Stimulated activated CD8-positive, alpha-beta memory T cell treated with anti-CD3 and anti-CD28 coated beads, Interleukin-15, amount 100 ng/mL, for 48 hours (primary cell): ENCODE measurements at places on chromosomes 11 and 22.
A peak's percentile ranks its signal among the peaks of the same experiment; 100 is the strongest.

DNA sequence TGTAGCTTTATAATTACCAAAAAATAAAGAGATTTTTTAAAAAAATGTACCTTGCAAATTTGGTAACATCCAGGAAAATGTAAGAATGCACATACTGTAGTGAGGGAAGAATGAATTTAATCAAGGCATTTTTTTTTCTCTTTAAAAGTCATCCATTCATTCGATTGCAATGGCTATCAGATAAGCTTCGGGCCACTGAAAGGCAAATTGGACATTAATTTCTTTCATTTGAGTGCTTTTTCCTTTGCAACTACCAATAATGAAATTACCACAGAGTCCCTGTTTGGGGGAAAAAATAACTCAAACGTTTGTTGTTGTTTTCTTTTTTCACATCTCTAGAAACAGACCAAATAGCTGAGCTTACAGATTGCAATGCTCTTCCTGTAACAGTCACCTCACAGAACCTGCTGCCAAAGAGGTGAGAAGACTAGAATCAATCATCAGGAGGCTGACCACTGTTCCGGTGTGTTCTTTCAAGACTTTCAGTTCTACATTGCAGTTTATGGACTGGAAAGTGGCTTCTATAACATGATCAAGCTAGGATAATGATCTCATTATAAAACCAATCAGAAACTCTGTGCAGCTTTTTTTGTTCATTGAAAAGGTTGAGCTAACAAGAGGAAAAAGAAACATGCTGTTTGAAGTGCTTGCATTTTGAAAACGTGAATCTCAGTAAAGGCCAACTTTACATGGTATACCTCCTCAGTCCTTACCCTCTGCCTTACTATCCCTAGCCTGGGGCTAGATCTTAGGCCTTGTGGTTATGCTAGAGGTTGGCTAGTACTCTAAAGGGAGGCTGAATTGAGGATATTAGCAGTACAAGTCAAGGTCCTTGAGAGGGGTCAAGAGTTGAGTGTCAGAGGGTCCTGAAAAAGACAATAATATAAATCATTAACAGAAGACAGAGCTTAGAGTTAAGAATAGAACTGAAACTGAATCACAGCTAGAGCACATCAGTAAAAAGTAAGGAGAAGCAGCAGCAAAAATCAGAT is 1276.1 kb downstream of the LRRC4C start:
- no peak for DNase-seq

GRCh38 chr11:102345904-102346303 is 1.1 kb upstream of the BIRC2 start:
- no peak for DNase-seq

DNA sequence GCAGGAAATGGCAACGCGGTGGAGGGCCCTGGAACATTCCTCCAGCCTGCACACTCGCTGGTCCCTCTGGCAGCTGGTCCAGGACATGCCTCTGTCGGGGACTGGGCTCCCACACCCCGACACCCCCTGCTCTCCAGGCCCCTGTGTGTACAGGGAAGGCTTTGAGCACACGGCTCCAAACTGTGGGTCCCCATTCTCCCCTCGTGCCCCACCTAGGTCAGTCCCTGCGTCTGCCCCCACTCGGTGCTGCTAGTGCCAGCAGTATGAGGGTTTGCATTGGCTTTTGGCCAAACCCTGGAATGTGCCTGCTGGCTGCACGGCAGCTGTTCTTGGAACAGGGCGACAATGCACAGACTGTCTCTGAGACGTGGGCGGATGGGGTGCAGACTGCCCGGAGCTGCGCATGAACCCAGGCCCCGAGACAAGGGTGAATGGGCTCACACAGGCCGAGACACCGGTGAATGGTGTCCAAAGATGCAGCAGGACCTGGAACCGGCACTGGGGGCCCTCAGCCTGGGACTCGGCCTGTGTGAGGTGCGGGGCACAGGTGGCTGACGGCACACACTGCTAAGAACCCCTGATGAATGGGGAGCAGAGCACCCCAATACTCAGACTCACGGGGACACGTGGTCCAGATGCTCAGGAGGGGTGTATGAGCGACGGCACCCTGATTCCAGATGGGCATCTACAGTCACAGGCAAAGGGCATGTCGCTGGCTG is 7.5 kb upstream of the SYT8 start:
- DNase-seq = no peak

- no peak for DNase-seq
Measured at GRCh38 chr11:7495882-7496551, 10.7 kb downstream of the OLFML1 start.

GRCh38 chr22:31269892-31270579 is 22.3 kb downstream of the PIK3IP1 start:
- no peak for DNase-seq

DNA sequence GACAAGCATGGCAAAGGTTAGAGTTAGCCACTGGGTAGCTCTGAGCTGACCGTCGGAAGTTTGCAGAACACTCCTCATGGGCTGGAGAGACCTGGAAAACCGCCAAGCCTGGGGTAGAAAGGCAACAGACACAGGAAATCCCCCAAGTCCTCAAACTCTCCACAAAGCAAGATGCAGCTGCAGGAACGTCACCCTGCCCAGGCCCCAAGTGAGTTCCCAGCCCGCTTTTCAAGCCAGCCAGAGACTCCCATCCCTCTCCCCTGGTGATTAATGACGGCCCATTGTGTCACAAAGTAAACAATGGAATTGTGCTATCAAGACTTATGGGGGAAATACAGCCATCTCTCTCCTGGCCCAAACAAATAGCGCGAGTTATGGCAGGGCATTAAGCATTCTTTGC is 633.0 kb downstream of the TBC1D22A start:
- DNase-seq = no peak

GRCh38 chr11:64358907-64359711 is at the start of gene RPS6KA4:
TSS of gene RPS6KA4 (plus strand) at chr11:64359162. CDS start at chr11:64359236, 74 bp downstream.
- DNase-seq = peak; percentile 52
